ENCODE measurements at places on chromosomes 2 and 18.

- DNase-seq, result no peak
Observed at GRCh38 chr18:77557046-77557587, 307.5 kb downstream of the GALR1 start.

GRCh38 chr2:213644926-213645325, 360.7 kb downstream of the SPAG16 start:
- no peak for DNase-seq

DNA sequence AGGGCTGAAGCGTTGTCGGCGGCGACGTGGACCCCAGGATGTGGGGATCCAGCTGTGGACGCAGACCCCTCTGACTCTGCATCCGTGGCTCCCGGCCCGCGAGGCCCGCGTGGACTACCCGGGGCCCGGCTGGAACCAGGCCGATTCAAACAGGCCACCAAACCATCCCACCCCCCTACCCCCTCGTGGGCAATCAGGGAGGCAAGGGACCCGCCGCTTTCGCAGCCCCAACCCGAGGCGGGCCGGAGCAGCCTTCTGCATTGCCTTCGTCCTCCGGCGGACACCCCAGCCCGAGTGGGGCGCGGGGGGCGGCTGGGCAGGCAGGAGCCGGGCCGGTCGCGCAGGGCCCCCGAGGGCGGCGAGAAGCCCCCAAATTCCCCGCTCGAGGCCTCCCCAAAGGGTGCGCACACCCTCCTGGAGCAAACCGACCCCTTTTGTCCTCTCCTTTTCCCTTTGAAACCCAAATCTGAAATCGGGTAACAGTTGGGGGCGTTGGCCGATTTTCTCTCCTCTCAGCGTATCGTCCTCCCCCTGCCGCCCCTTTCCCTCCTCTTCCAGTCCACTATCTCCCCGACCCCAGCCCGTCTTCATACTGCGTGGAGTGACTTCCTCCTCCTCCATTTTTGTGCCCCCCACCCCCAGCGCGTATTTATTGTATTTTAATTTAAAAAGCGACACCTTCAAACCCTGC, 7.4 kb downstream of the SP9 start:
- no peak for DNase-seq

DNA sequence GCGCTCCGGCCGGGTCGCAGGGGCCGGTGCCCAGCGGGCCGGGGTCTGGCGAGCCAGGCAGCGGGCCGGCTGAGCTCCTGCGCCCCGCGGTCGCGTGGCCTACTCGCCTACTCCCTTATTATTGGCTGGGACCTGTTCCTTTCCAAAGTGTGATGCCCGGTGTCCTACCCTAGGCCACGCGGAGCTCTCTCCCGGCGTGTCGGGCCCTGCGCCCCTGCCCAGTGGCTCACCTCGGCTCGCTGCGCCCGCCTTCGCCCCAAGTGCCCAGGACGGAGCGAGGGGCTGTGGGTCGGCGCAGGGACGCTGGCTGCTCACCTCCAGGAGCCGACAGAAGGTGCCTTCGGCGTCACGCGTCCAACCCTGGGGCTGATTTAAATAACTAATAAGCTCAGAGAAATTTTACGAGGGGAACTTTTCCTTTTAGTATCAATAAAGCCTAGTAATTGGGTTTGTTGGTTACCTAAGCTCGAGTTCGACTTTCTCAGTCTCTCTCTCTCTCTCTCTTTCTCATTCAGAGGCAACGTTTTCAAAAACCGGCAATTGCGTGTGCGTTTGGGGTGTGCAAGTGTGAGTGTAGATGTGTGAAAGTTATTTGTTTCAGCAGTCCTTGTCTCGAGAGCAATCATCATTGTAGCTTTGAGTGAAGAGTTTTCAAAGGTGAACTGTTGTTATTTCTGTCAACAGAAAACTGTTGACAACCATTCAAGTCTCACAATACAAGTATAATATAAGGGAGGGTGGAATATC, 7.0 kb upstream of the SATB2 start:
- no peak for DNase-seq

DNA sequence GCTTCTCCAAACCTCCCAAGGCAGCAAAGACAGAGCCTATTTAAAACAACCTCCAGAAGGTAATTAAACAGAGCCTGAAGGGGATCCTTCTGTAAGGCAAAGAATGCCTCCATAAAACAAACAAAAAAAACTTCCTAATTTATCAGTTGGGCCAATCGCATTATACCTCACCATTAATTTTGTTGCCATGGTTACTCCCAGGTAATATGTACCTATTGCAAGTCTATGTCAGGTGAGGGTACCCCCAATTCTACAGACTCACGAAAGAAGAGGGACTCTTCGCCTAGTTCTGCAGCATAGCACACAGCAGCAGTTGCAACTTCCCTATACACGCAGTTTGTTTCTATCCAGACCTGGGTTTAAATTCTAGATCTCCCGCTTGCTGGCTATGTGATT, 38.8 kb downstream of the SFXN5 start:
- DNase-seq, result no peak

GRCh38 chr2:105248316-105249070, 7.0 kb downstream of the GPR45 start:
- DNase-seq, result no peak

GRCh38 chr2:162038725-162039124, 35.3 kb downstream of the DPP4 start:
- DNase-seq, result no peak

GRCh38 chr2:203532957-203533658, 2.0 kb downstream of the RAPH1 start:
- DNase-seq, result no peak

GRCh38 chr2:15719566-15720313, 128.1 kb downstream of the DDX1 start:
- DNase-seq, result no peak

- no peak for DNase-seq
Observed at GRCh38 chr2:236073246-236073645, 94.9 kb downstream of the GBX2 start.

- DNase-seq, result no peak
Observed at GRCh38 chr18:75504469-75504868, 77.0 kb upstream of the SMIM21 start.

DNA sequence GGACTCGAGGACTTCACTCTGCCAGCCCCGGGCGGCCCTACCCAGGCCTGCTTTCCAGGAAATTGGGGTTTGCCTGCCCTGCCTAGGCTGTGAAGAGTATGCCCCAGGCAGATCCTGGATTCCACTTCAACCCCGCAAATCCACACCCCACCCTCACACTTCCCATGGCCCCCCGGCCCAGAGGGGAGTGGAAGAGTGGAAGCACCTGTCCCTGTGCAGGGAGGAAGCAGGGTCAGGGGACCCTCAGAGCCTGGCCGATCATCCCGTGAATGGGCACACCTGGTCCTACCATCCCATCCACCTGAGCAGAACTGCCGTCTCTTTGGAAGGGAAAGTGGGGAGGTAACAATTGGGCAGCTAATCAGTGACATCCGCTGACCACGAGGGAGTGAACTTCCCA, 245.2 kb downstream of the EIPR1 start:
- DNase-seq, result no peak

All from NCI-H1417 treated with DMSO at 0.1 percent for 48 hours (cell line).